ENCODE measurements at places on chromosomes 2 and 18.

DNA sequence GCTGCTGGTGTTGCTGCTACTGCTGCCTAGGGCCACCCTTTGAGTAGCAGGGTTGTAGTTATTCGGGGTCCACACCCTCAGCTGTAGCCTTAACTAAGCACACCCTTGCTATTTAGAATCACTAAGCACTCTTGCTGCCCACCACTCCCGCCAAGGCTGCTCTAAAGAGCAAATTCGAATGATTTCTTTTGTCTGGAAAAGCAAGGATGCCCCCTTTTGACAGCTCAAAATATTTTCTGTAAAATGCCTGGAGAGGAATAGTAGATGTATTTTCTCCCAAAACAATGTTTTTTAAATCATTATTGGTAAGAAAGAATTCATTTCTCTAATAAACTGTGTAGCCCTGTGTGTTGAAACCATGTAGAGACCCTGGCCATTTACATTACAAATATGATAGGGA lies 80.8 kb upstream of the PAPOLG start:
- no peak for DNase-seq

DNA sequence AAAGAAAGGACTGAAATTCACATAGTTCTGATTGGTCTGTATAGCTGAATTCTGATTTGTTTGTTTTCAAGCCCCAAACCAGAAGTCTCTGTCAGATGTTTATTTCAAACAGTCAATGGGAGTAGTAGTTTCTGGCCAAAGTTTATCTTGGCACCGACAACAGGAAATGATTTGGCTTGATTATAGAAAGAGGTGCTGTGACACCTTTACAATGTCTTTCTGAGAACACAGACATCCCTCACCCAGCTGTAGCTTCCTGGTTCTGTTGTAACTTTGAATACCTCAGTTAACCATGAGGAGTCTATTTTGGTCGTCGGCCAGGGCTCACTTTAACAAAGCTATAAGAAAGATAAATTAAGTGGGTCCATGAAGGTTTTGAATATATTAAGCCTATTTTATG lies 545.0 kb upstream of the ZNF804A start:
- DNase-seq = no peak

DNA sequence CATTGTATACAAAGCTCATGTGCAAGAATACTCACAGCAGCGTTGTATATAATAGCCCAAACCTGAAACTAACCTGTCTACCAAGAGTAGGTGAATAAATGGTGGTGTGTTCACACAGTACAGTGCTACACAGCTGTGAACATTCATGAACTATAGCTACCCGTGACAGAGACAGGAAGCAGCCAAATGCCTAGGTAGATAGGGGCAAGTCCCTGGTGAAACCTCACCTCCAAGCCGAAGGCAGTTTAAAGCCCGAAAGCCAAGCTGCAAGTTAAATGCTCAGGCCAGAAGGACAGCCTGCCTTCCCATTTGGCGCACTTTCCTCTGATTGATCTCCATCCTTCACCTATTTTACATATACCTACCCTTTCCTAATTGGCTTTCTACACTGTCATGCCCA lies 36.5 kb upstream of the IMPA2 start:
- DNase-seq = no peak

DNA sequence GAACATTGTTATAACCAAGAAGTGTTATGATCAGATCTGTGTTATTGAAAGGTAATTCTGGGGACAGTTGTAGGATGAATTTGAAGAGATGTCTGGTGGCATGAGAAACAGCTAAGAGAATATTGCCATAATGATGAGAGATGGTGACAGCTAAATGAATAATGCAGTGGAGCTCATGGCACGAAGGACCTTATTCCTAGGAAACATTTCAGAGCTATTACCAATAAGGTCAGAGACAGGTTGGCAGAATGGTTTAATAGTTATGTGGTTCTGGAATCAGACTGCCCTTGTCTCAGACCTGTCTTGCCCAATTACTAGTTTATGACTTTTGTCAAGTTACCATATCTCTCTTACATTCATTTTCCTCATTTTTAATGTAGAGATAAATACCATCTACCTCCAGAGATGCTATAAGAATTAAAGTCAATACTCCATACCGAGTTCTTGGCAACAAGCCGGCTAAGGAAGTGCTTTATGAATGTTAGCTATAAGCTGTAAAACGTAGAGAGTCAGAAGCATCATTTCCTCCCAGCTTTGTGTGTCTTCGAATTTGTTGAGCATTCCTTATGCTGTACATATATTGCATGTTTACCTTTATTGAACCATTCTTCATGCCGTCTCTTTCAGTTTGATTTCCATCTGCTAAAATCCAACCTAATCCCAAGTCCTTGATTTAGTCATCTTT lies 73.6 kb upstream of the COL5A2 start:
- DNase-seq = no peak

DNA sequence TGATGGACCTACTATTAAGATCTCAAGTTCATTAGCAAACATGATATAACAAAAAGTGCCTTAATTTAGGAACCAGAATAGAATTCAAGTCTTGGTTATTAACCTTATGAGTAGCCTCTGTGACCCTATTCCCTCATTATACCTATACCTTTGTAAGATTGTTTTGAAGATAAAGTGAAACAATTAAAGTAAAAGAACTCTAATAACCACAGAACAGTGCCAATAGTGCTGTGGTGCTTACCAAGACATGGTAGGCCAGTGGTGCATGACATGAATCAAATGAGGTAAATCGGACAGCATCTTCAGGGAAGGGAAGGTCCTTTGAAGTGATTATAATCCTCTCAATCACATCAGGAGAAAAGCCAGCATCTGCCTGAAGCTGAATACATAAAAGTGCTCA lies 36.4 kb downstream of the METTL4 start:
- no peak for DNase-seq

DNA sequence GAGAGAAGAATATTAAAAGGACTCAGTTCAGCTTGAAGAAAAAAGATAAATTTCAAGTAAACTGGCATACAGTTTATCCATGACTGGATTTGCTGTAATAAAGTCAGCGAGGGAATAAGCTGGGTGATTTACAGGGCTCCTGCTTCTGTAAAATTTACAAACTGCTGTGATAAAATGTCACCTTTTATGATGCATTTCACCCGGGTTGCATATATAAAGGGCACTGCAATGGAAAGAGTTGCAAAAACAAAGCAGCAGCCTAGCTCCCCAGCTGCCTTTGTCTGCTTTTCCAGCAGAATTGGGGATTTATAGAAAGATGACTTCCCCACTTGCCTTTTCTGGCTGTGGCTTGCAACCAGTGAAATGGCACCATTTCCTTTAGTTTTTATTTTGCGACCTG lies 132.5 kb upstream of the LHCGR start:
- no peak for DNase-seq

- DNase-seq = no peak
Observed at GRCh38 chr18:61531182-61531581, 198.0 kb downstream of the CDH20 start.

DNA sequence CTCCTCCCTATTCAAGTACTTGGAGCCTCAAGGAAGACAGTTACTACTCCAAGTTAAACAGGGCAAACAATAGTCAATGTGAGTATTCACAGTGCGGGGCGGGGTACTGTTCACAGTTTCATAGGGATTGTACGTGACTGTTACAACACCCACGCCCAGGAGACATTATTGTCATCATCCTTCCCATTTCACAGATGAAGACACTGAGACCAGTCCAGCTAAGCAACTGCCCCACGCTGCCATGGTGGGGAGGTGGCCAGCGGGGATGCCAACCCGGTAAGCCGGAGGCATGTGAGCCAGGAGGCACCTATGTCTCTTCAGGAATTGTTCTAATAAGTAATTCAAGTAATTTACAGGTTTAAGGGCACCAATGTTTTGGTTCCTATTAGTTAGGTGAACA lies 982 bp downstream of the HJURP start:
- no peak for DNase-seq

- no peak for DNase-seq
Observed at GRCh38 chr2:74264281-74264680, 65.9 kb downstream of the MTHFD2 start.

GRCh38 chr2:167651406-167652151 lies 595.8 kb downstream of the STK39 start:
- no peak for DNase-seq

GRCh38 chr2:71558300-71559051 lies 105.1 kb downstream of the DYSF start:
- no peak for DNase-seq

DNA sequence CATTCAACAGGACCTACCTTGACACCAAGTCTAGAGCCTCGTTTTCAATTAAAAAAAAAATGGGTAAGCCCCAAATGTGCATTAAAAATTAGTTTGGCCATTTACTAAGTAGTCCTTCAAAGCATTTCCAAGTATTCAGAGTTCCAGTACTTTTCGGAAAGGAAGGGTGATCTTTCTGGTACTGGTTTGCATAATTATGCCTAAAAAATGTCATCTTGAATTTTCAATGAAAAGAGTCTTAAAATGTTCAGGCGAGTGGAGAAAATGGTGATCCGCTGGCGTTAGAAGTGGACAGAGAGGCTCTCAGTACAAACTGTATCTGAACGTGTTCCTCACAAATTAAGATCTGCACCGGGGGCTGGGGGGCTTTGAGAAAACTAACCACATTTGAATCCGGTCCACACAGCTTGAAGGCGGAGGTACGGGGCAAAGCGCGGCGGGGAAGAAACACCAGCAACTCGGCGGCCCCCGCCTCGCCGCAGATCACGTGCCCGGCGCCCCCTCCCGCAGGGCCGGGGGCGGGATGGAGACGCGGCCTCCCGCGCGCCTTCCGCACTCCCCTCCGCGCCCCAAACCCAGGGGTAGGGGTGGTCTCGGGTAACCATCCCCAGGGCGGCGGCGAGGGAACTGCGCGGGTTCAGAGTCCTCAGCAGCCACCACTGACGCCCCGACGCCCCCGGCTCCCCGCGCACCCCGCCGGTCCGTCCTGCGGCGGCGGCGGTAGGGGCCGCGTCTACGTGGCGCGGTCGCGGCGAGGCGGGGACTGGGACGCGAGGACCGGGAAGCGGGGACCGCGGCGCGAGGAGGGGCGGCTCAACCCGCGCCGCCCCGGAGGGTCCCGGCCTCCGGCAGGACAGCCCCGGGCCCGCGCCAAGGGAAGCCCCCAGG lies 564 bp downstream of the LPIN2 start:
- no peak for DNase-seq

DNA sequence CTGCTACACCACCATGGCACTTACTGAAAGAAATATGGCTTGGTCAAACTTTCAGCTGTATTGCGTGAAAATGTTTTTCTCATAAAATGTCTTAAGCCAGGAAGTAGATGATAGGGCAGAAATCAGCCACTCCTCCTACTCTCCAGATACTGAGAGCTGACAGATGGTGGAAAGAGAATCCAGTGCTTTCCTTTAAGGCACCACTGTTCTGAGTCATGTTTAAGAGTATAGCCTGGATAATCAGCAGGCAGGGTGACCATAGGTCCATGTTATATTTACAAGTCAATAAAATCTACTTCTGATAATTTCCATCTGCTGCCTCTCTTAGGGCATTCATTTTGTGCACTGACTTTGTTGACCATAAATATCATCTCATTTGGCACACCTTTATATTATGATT lies 21.9 kb downstream of the ARPC2 start:
- DNase-seq = no peak

- no peak for DNase-seq
Observed at GRCh38 chr18:12254136-12254819, at the start of gene CIDEA. CIDEA (plus strand) TSS chr18:12254361; CDS start chr18:12254384, 23 bp downstream.
